SIG-M5 (cell line): ENCODE measurements at places on chromosomes 6 and 20.

- no peak for DNase-seq
These were observed 210.9 kb downstream of the TINAG start for GRCh38 chr6:54519161-54519560.

DNA sequence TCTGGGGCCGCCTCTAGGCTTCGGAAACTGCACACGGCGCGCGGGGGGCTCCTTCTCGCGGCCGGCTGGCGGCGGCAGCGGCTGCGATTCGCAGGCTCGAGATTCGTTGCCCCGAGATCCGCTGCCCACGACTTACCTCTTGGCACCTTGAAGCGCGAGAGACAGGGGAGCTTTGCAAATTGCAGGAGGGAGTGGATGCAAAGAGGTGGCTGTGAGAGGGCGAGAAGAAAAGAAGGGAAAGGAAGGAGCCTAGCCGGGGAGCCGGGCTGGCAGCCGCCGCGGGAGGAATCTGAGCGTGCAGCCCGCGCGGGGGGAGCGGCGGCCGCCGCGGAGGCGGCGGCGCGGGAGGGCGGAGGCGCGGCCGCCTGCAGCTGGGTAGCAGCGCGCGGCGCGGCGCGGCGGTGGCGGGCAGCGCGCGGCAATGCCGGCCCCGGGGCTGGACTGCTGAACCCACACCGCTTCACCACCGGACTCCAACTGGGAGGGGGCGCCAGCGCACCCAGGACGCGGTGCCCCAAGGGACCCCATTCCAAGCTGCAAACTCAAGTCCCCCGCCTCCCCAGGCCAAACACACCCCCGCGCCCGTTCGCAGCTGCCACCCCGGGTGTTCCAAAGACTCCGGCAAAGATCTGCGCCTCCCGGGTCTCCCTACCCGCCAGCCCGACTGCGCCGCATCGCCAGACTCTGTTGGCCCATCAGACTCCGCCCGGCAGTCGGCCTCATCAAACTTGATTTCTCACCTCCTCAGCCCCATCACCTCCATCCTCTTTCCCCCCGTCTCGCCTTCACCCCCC, 44.2 kb upstream of the SUPT3H start:
- no peak for DNase-seq

GRCh38 chr6:154482858-154483257, 27.6 kb downstream of the CNKSR3 start:
- no peak for DNase-seq

DNA sequence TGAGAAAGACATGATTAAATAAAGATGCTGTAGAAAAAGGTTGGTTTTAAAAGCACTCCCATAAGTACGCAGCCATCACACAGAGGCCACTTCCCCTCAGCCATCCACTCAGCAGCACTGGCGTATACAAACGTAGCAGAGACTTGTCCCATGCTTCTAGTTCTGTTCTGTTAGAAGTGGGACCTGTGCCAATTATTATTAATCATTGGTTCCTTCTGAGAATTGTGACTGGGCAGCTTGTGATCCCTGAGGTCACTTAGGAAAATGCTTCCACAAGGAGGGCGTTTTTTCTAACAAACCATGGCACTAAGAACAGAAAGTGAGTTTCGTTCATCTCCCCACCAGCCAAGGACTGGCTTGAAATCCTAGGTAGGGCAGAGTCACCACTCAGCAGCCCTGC, 53.9 kb downstream of the FAM120B start:
- no peak for DNase-seq

DNA sequence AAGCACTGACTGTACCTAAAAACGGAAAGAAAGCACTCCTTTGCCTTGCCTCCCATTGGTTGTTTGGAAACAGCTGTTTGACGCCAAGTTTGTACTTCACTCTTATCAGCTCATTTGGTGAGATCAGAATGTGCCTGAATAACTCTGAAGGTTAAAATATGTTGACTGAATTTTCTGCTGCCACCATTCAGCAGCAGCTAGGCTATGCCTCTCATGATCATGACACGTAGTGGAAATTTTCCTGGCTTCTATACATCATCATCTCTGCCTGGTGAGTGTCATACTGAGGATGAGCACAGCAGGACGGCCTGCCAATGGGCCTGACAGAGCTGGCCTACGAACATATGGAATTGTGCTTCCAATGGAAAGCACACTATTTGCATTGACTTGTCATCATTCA, 704.9 kb upstream of the CITED2 start:
- no peak for DNase-seq

DNA sequence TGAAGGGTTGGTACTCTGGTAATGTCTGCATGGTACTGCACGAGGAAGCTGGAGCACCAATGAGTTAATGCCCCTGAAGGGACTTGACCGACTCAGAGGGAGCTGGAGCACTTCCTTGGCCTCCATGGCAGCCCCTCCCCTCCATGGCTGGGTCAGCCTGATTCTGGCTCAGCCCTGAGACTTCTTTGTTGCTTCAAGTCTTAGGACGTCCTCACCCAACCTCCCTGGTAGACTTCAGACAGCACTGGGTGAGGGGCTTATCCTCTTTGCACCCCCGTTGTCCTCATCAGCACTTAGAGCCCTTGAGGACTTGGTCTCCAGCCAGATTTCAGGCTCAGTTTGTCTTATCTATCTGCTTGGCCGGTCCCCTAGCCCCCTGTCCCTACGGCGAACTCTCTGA, 16.4 kb upstream of the TAGAP start:
- DNase-seq, result no peak

DNA sequence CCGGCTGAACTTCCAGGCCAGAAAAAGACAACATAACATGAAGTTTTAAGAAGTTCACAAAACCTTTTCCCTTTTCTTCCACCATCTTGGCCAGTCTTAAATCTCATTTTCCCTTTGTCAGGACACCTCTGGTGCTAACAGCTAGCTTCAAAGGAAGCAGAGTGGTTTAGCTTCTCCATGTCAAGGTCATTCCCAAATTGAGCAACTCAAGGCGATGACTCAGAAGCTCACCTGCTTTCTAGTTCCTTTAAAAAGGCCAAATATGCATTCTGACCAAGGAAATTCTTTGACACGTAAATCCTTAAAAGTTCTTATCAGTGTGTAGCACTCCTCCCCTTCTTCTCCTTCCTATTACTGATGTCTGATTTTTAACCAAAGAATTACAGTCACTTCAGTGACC, 69.6 kb upstream of the VGLL2 start:
- DNase-seq, result no peak

GRCh38 chr6:138434925-138435324, 30.9 kb downstream of the HEBP2 start:
- DNase-seq, result no peak
